ENCODE measurements at places on chromosomes 5 and 9.

- H3K4me3 ChIP-seq, result no peak overlapping the region
- DNase-seq, result no peak
- no peak overlapping the region for H3K27ac ChIP-seq
Measured at GRCh38 chr5:113093558-113093957, 117.0 kb downstream of the DCP2 start.

DNA sequence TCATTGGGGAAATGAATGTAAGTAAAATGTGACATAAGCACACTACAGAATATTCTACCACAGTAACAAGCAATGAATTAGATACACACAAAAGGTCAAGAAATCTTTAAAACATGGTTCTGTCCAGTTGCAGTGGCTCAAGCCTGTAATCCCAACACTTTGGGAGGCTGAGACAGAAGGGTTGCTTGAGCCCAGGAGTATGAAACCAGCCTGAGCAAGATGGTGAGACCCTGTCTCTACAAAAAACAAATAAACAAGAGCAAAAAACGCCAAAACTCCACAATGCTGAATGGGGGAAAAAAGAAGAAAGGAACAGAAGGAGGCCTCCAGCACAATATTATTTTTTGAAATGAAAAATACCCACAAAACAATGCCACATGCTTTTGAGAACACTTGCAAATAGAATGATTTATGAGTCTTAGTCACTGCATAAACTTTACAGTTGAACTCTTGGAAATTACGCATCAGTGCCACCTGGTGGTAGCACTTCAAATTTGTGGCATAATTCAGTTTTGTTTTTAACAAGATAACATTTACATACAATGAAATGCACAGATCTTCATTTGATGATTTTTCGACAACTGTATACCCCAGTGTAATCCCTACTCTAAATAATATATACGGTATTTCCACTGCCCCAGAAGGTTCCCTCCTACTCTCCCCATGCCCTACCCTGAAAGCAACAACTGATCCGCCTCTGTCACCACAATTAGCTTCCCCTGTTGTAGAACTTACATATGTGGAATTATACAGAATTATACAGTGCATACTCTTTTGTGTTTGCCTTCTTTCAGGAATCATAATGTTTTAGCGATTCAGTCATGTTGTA lies 14.4 kb upstream of the SPINK4 start:
- H3K27me3 ChIP-seq, result no peaks in the 10 kb centered on the region
- peaks cover 51% of the 10 kb centered on the region for H3K4me1 ChIP-seq
- DNase-seq, result no peak
- H3K27ac ChIP-seq, result peak overlapping the region; percentile 4

DNA sequence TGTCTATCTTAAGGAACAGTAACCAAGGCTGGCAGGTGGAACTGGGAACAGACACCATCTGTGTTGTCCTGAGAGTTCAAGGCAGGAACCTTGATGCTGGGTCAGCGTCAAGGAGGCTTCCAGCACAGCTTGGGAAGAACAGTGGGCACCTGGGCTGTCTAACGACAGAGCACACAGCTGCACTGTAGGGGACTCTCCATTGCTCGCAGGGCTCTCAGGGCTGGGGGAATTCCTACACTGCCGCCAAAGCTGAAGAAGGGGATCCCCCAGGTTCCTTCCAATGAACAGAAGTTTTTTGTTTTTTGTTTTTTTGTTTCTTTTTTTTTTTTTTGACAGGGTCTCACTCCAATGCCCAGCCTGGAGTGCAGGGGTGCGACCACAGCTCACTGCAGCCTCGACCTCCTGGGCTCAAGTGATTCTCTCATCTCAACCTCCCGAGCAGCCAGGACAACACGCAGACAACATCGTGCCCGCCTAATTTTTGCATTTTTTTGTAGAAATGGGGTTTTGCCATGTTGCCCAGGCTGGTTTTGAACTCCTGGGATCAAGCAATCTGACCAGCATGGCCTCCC lies 81.9 kb downstream of the PTPN3 start:
- peaks cover 3% of the 10 kb centered on the region for H3K27me3 ChIP-seq
- DNase-seq, result no peak
- peak overlapping the region; percentile 75 for H3K27ac ChIP-seq
- peak overlapping the region; percentile 55 for H3K4me3 ChIP-seq
- H3K4me1 ChIP-seq, result peaks cover 68% of the 10 kb centered on the region
- no peaks in the 10 kb centered on the region for H3K36me3 ChIP-seq

GRCh38 chr5:123364441-123365155 lies 58.6 kb downstream of the CEP120 start:
- H3K36me3 ChIP-seq, result peaks cover 59% of the 10 kb centered on the region
- DNase-seq, result no peak
- H3K4me3 ChIP-seq, result no peak overlapping the region
- peaks cover 18% of the 10 kb centered on the region for H3K4me1 ChIP-seq
- no peak overlapping the region for H3K27ac ChIP-seq
- no peaks in the 10 kb centered on the region for H3K27me3 ChIP-seq
